ENCODE measurements at places on chromosomes 4 and X.

- H3K4me1 ChIP-seq = peaks cover 3% of the 10 kb centered on the region
- H3K27ac ChIP-seq = no peak overlapping the region
- no peaks in the 10 kb centered on the region for H3K36me3 ChIP-seq
- H3K27me3 ChIP-seq = no peaks in the 10 kb centered on the region
- DNase-seq = no peak
Observed at GRCh38 chrX:2903366-2903765, 25.8 kb downstream of the ARSD start.

DNA sequence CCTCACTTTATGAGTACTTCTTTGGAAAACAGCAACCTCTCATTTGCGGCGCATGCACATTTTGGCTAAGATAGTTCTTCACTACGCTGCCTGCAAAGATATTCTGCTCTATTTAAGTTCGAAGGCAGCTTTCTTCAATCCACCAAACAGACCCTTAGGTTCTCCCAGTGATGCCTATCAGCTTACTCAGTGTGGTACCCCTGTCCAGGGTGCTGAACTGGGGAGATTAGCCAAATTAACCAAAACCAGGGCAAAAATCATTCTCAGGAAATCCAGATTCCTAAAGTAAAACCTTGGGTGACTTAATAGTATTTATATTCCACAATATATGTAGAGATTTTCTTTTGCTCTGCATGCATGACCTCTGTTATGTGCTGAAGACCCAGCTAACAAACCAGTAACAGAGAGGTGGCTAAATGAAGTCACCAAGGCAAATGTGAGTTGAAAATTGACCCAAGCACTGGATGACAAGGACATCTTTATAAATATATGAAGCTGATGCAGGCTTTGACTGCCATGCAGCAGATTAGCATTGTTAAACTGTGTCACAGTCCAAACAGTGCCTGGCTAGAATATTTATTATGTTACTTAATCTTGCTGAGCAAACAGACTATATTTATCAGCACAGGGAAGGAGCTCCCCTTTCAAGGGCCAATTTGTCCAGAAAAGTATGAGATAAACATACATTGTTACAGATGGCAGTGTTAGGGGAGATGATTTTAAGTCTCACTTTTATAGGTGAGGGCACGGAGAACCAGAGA lies 418.2 kb downstream of the STIM2 start:
- no peaks in the 10 kb centered on the region for H3K36me3 ChIP-seq
- DNase-seq = no peak
- no peaks in the 10 kb centered on the region for H3K4me1 ChIP-seq
- H3K27ac ChIP-seq = no peak overlapping the region
- no peak overlapping the region for H3K4me3 ChIP-seq

DNA sequence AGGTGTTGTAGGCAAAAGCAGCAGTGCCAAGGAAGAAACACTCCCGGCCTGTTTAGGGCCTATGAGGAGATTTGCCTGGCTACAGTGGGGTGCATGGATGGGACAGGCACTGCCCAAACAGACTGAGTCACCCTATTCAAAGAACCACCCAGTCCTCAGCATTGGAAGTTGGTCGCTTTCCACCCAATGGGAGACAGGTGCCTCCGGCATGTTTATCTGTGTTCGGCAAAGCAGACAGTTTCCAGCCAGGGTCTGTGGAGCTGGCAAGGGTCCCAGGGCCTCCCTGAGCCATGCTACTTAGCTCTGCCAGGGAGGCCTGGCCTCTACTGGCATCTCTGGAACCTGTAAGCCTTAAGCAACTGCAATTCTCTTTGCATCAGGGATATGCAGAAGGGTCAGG lies 165.1 kb upstream of the ATP6AP2 start:
- no peaks in the 10 kb centered on the region for H3K36me3 ChIP-seq
- no peak overlapping the region for H3K27ac ChIP-seq
- no peak overlapping the region for H3K4me3 ChIP-seq
- H3K27me3 ChIP-seq = peaks cover 8% of the 10 kb centered on the region

DNA sequence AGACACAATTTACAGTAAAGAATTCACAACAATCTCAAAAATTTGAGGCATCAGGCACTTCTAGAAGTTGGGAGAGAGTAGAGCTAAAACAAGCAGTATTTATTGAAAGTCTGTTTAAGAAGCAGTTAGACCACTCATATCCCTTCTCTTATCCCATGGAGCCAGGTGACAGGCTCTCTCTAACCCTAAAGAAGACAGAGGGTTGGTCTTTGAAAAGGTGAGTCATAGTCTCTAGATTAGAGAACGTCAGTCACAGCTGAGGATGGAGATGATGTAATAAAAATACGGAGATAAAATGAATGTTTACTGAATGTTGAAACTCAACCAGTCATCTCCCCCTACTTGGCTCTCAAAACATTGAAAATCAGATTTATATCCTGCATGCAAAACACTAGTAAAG lies 223.8 kb downstream of the CHIC2 start:
- no peaks in the 10 kb centered on the region for H3K4me1 ChIP-seq
- no peaks in the 10 kb centered on the region for H3K27me3 ChIP-seq
- H3K27ac ChIP-seq = no peak overlapping the region
- H3K36me3 ChIP-seq = no peaks in the 10 kb centered on the region
- DNase-seq = no peak
- no peak overlapping the region for H3K4me3 ChIP-seq

- H3K36me3 ChIP-seq = no peaks in the 10 kb centered on the region
- no peaks in the 10 kb centered on the region for H3K27me3 ChIP-seq
- H3K27ac ChIP-seq = no peak overlapping the region
Observed at GRCh38 chr4:180636696-180637404, 1606.4 kb upstream of the TENM3 start.

DNA sequence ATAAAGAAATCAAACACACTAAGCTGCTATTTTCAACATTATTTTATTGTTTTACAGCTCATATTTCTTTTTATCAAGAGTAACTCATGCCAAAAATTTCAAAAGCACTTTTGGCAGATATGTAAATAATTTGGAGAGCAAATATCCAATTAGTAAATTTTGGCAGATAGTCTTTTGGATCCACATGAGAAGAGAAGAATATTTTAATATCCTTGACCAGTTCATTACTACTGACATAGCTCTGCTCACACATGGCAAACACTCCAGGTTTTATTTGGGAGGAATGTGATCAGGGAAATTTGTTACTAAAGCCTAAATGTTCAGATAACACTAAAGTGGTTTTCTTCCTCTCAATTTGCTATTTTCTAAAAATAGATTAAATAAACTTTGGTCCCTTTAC lies 1054.3 kb downstream of the FAT4 start:
- no peak for DNase-seq
- H3K36me3 ChIP-seq = no peaks in the 10 kb centered on the region
- no peaks in the 10 kb centered on the region for H3K27me3 ChIP-seq
- H3K4me1 ChIP-seq = no peaks in the 10 kb centered on the region
- H3K4me3 ChIP-seq = no peak overlapping the region
